ENCODE measurements at places on chromosomes 12 and 14. TPM values are rescaled to one million over a fixed set of nuclear protein-coding genes. Genes with fewer than 3 reads are reported as not detected.
A peak's percentile ranks its signal among the peaks of the same experiment; 100 is the strongest.

GRCh38 chr14:101442451-101442850, 118.8 kb upstream of the DIO3 start:
- H3K36me3 ChIP-seq = no peaks in the 10 kb centered on the region
- no peak for DNase-seq
- no peak overlapping the region for H3K4me3 ChIP-seq
- H3K4me1 ChIP-seq = no peaks in the 10 kb centered on the region

DNA sequence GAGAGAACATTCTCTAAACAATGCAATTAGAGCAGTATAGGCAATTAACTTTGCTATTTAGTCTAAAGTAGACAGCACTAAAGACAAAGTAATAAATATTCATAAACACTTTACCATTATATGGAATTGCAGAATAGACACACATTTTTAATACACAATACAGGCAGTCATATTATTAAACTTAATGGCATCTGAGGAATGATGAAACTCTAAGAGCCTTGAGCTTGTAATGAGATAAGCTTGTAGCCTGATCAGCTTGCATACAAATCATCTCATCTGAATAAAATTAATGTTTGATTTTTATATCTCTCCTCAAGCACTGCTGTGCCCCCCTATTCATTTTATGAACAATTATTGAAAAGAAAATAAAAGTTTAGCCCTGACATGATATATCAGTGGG, 107.6 kb downstream of the MGAT4C start:
- H3K27me3 ChIP-seq = no peaks in the 10 kb centered on the region
- no peaks in the 10 kb centered on the region for H3K36me3 ChIP-seq

DNA sequence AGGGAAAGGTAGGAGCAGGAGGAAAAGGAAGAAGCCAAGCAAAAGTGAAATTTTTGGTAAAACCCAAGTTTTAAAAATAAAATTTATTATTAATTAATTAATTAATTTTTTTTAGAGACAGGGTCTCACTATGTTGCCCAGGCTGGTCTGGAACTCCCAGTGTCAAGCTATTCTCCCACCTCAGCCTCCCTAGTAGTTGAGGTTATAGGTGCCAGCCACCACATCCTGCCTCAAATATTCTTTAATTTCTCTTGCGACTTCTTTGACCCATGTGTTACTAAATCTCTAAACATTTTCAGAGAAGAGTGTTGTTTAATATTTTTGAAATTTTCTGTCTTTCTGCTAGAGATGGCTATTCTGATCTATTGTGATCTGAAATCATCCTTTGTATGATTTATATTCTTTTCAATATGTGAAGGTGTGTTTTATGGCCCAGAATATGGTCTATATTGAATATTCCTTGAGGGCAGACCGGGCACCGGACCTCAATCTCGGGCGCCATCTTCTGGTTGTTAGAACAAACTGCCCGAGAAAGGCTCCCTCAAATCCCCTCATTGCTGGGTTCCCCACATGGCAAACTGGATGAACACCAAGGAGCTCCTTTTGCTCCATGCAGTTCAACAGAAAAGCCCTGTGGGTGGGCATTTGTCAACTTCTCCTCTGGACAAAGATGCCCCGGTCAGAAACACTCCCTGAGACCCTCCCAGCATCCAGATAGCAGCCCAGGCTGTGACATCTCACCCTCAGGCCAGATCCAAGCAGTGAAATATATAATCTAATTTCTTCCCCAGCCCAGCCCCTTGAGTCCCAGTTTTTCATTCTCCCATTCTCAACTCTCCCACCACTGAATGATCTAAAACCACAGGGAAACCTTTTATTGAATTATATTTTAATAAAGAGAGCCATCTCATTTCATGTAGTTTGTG, 110.5 kb downstream of the ASCL4 start:
- H3K4me3 ChIP-seq = no peak overlapping the region
- H3K27me3 ChIP-seq = no peaks in the 10 kb centered on the region
- DNase-seq = no peak
- H3K36me3 ChIP-seq = no peaks in the 10 kb centered on the region
- H3K4me1 ChIP-seq = no peaks in the 10 kb centered on the region

DNA sequence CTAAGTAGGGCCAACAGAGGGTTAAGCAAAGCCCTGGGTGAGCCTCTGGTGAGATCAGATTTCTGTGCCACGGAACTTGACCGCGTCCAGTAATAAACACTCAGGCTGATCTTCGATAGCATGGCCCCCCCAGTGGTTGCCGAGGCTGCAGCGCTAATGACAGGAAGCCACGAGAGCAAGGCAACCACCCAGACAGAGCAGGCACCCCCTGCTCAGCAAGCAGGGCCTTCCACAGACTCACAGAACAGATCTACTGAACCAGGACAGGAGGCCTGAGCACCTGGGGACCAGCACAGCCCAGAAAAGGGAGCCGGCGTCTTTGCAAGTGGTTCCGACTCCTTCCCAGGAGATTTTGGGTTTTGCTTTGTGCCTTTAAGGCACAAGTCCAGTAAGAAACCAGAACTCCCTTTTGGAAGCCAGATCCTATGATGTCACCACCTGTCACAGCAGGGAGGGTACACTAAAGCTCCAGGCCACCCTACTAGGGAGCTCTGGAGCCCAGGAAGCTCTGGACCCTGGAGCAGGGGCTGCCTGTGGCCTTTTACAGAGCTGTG, 42.3 kb downstream of the BCL11B start:
- no peaks in the 10 kb centered on the region for H3K36me3 ChIP-seq
- peak overlapping the region; percentile 56 for H3K27ac ChIP-seq
- no peaks in the 10 kb centered on the region for H3K4me1 ChIP-seq
- H3K4me3 ChIP-seq = no peak overlapping the region
- H3K27me3 ChIP-seq = no peaks in the 10 kb centered on the region

GRCh38 chr12:85632390-85632789, 203.8 kb downstream of the RASSF9 start:
- DNase-seq = no peak
- H3K36me3 ChIP-seq = no peaks in the 10 kb centered on the region
- H3K4me3 ChIP-seq = no peak overlapping the region
- no peaks in the 10 kb centered on the region for H3K27me3 ChIP-seq
- H3K4me1 ChIP-seq = no peaks in the 10 kb centered on the region

- no peak overlapping the region for H3K27ac ChIP-seq
- no peaks in the 10 kb centered on the region for H3K4me1 ChIP-seq
- no peak for DNase-seq
- H3K4me3 ChIP-seq = no peak overlapping the region
- H3K27me3 ChIP-seq = no peaks in the 10 kb centered on the region
Measured at GRCh38 chr14:61350427-61351270, 29.3 kb downstream of the PRKCH start.

DNA sequence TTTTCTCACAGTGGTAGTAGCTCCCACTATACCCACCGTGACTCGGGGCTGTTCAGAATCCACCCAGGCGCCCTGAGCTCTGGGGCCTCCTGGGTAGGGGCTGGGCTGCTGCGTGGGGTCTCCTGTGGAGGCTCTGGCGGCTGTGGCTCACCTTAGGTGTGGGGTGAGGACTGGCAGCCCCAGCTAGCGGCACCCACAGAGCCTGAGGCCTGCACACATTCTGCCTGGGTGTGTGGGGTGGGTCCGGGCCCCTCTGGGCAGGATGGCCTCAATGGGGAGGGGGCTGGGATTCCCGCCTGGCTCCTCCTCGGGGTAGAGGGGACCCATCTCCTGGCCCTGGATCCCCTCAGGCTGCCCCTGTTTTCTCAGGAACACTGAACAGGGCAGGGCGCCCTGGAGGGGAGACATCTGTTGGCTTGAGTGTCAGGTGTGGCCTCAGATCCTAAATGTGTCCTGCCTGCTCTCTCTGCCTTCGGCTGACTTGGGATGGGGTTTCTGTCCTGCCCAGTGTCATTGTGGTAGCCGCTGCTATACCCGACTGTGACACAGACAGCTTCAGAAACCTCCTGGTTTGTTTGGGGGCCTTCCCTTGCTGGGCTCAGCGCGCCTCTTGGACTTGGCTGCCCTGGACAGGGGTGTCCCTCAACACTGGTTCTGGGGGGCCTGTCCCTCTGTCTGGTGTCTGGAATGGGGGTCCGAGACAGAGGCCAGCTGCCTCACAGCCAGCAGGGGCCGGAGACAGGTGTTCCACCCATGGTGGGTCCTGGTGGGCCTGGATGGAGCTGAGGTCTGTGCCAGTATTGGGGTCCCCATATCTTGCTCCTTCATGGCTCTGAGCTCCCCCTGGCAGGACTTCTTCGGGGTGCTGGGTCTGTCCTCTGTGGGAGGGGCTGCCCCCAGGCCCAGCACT, 354.9 kb downstream of the TMEM121 start:
- H3K4me3 ChIP-seq = no peak overlapping the region
- peaks cover 9% of the 10 kb centered on the region for H3K27me3 ChIP-seq
- no peaks in the 10 kb centered on the region for H3K36me3 ChIP-seq
- DNase-seq = no peak
- H3K4me1 ChIP-seq = no peaks in the 10 kb centered on the region
- H3K27ac ChIP-seq = no peak overlapping the region

DNA sequence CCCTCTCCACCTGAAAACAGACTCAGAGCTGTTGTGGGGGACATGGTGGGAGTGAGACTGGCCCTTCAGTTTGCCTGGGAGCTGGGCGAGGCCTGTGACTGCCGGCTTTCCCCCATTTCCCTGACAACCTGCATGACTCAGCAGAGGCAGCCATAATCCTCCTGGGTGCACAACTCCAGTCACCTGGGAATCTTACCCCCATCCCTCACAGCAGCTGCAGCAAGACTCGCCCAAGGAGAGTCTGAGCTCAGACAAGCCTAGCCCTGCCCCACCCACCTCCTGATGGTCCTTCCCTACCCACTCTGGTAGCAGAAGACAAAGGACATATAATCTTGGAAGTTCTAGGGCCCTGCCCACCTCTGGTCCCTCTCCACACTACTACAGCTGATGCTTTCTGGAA, 207.3 kb upstream of the ARID2 start:
- no peak overlapping the region for H3K27ac ChIP-seq
- no peaks in the 10 kb centered on the region for H3K36me3 ChIP-seq
- H3K27me3 ChIP-seq = no peaks in the 10 kb centered on the region
- no peaks in the 10 kb centered on the region for H3K4me1 ChIP-seq

DNA sequence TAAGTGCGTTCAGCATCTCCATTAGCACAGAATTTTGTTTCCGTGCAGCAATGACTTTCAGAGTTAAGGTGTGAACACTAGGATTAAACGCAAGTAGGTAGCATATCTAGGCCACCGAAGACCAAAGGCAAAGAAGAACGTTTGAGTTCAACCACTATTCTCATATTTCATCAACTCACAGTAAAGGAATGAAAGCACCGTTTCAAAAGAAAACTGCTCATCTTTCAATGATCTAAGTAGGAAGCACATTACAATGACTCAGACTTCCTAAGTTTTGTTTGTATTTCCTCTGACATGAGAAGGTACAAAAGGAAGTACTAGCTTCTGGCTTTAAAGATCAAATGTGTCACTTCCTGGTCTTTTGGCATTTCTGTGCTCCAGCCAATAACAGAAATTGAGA, 57.6 kb downstream of the ACADS start:
- DNase-seq = no peak
- no peaks in the 10 kb centered on the region for H3K4me1 ChIP-seq
- H3K27ac ChIP-seq = no peak overlapping the region
- H3K27me3 ChIP-seq = no peaks in the 10 kb centered on the region
- H3K36me3 ChIP-seq = peaks cover 4% of the 10 kb centered on the region

- no peak for DNase-seq
- no peaks in the 10 kb centered on the region for H3K27me3 ChIP-seq
- H3K27ac ChIP-seq = peak overlapping the region; percentile 87
Measured at GRCh38 chr12:94207849-94208621, 59.7 kb downstream of the PLXNC1 start.

- no peaks in the 10 kb centered on the region for H3K36me3 ChIP-seq
- DNase-seq = no peak
- H3K27ac ChIP-seq = no peak overlapping the region
- no peak overlapping the region for H3K4me3 ChIP-seq
Measured at GRCh38 chr12:87259391-87259790, 769.8 kb downstream of the C12orf50 start.

- no peak overlapping the region for H3K4me3 ChIP-seq
- no peak overlapping the region for H3K27ac ChIP-seq
- no peaks in the 10 kb centered on the region for H3K4me1 ChIP-seq
- H3K36me3 ChIP-seq = no peaks in the 10 kb centered on the region
Measured at GRCh38 chr14:104281768-104282301, 143.4 kb downstream of the KIF26A start.

GRCh38 chr12:41224066-41224465, 35.9 kb downstream of the PDZRN4 start:
- H3K27me3 ChIP-seq = no peaks in the 10 kb centered on the region
- no peak for DNase-seq
- no peak overlapping the region for H3K4me3 ChIP-seq
- H3K36me3 ChIP-seq = no peaks in the 10 kb centered on the region

DNA sequence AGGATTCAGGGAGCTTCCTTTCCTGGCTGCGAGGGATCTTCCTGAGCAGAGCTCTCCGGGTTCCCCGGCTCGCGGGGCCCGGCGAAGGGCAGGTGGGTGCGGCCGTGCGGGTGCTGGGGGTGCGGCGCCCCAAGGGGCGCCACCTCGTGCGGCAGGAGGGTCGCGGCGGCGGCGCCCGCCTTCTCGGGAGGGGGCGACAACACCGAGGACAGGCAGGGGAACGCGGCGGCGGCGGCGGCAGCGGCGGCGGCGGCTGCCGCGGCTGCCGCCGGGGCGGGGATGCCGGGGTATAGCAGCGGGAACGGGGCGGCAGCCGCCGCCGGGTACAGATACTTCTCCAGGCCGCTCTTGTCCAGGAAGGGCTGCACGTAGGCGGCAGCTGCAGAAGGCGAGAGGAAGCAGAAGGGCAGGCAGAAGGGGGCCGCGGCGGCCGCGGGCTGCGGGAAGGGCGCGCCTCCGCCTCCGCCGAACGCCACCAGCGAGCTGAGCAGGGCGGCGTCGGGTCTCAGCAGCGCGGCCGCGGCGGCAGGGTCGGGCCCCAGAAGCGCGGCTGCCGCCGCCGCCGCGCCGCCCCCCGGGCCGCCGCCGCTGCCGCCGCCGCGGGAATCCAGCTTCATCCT, 2.7 kb downstream of the BHLHE41 start:
- H3K27ac ChIP-seq = peak overlapping the region; percentile 99
- H3K4me1 ChIP-seq = no peaks in the 10 kb centered on the region
- H3K27me3 ChIP-seq = no peaks in the 10 kb centered on the region

DNA sequence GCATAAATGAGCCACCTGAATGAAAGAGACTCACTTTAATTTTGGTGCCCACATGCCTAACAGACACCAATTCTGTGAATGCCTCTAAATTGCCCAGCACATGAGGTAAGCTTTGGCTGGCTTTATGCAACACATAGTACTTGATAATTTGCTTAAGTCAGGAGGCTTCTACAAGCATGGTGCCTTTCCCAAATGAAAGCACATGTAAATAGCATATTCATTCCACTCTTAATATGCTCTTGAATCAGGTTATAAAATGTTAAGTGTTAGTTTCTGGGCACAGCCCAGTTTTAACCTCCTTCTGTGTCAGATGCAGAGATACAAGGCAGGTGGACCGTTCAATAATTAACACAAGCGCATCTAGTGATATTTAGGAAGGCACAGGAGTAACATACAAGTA, 15.6 kb downstream of the TMCC3 start:
- no peaks in the 10 kb centered on the region for H3K4me1 ChIP-seq
- H3K36me3 ChIP-seq = no peaks in the 10 kb centered on the region
- H3K4me3 ChIP-seq = no peak overlapping the region
- H3K27me3 ChIP-seq = no peaks in the 10 kb centered on the region
- H3K27ac ChIP-seq = no peak overlapping the region

GRCh38 chr12:86445356-86445755, 189.2 kb upstream of the MGAT4C start:
- no peaks in the 10 kb centered on the region for H3K4me1 ChIP-seq
- no peak overlapping the region for H3K27ac ChIP-seq
- H3K4me3 ChIP-seq = no peak overlapping the region
- no peak for DNase-seq
- H3K27me3 ChIP-seq = no peaks in the 10 kb centered on the region

The OAS2 gene
- 7.9 TPM for total RNA-seq

The TARBP2 gene
- 37.0 TPM for total RNA-seq

The RILPL2 gene
- 11.8 TPM for total RNA-seq

The TMEM63C gene
- 0.16 TPM for total RNA-seq

The IL22 gene
- not detected for total RNA-seq

The TEX22 gene
- total RNA-seq = 0.64 TPM

The HSP90B1 gene
- total RNA-seq = 456 TPM
